NCI-H146 (cell line): ENCODE measurements at places on chromosomes 3 and 15.

DNA sequence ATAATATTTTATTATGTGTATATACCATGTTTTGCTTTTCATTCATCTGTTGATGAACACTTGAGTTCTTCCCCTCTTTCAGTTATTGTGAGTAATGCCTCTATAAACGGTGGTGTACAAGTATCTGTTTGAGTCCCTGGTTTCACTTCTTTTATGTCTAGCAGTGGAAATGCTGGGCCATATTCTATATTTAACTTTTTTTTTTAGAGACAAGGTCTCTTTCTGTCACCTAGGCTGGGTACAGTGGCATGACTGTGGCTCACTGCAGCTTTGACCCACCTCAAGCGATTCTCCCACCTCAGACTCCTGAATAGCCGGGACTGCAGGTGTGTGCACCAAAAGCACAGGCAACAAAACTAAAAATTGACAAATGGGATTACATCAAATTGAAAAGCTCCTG is 19.9 kb downstream of the GOLM2 start:
- no peak for DNase-seq

GRCh38 chr3:172698631-172699030 is 12.2 kb downstream of the NCEH1 start:
- no peak for DNase-seq

- peak; percentile 1 for DNase-seq
These were observed 203.6 kb upstream of the MDFIC2 start for GRCh38 chr3:70516076-70516475.

DNA sequence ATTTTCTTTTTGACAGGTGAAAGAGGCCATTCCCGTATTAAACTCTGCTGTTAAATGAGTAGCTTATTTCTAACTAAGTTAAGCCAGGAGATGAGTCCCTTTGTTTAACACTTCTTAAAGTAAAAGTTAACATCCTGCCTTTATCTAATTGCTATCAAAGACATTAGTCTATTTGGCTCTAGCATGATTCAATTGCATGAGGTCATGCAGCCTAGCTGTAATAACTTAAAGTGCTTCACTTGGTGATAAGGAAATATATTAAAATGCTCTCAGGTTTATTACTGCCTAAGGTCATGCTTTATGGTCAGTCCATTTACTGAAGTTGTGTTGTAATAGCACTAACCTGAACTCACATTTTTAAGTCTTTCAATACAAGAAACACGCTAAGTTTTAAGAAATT is 82.3 kb upstream of the MLF1 start:
- DNase-seq = no peak

DNA sequence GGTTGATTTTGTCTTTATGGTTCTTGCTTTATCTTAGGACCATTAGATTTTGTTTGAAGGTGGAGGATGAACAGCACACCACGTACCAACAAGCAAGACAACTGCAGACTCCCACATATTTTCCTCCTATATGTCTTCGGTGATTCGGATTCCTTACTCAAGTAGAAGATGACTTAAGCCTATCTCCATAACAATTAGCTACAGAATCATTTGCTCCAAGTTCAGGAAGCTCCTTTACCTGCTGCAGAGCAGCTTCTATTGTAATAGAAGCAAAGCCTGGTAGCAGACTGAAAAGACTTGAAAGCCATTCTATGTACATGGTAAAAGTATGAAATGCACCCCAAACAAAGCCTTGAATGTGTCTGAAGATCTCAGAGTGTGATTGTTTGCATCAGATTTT is 229.0 kb downstream of the SOX2 start:
- peak; percentile 68 for DNase-seq

DNA sequence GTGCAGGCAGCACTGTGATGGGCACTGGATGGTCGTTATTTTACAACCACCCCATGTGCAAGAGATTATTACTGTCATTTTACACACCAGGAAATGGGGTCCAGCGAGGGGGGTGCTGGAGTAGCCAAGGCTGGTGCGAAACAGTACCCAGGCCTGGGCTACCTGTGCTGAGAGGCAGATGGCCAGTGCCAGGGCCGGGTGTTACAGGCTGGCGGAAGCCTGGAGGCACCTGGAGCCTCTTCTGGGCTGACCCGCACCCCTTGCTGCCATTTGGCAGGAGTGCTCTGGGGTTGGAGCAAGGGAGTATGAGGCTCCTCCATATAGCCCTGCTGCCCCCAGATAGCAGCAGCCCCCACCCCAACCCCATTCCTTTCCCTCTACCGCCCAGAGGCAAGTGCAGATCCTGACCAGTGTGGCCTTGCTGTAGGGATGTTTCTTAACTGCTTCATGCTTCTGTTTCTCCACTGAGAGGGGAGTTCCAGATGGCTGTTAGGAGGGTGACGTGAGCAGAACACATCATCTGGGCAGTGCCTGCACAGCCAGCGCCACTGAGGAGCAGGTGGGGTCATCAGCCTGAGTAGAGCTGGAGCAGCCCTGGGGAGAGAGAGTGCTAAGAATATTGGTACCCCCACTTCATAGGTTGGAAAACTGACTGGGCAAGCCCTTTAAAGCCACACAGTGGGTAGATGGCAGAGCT is 15.3 kb downstream of the SNX33 start:
- DNase-seq = no peak

GRCh38 chr3:33054100-33055092 is 42.5 kb downstream of the GLB1 start:
- DNase-seq = peak; percentile 6

GRCh38 chr3:104519068-104519467 is 847.6 kb upstream of the ALCAM start:
- no peak for DNase-seq

DNA sequence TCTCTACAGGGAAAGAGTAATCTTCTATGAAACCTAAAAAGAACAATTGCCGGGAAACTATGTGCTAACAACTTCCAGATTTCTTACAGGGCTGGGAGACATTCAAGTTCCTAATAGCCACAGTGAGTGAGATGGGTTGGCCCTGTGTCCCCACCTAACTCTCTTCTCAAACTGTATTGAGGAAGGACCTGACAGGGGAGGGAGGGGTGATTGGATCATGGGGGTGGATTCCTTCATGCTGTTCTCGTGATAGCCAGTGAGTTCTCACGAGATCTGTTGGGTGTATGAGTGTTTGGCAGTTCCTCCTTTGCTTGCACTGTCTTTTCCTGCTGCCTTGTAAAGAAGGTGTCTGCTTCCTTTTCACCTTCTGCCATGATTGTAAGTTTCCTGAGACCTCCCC is 958.7 kb downstream of the AGBL1 start:
- DNase-seq = no peak

GRCh38 chr15:65530318-65531111 is at the start of gene HACD3:
TSS of gene HACD3 (plus strand) at chr15:65530463. CDS start at chr15:65530632, 169 bp downstream.
- DNase-seq = peak; percentile 82

DNA sequence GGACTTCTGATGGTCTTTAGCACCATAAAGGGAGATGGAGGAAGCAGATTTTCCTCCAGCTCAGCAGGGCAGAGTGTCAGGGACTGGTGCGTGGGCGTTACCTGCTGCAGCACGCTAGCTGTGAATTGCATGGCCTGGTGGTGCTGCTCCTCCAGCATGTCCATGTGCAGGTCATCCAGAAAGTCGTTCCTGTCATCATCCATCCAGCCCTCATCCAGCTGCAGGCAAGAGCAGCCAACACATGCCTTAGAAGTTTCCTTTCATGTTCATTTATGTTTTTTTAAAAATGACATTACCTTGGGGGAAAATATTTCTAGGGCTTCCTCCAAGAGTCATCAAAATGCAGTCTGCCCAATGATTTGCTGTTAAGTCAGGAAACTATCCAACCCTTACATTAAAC is 239.2 kb downstream of the PDZRN3 start:
- no peak for DNase-seq

DNA sequence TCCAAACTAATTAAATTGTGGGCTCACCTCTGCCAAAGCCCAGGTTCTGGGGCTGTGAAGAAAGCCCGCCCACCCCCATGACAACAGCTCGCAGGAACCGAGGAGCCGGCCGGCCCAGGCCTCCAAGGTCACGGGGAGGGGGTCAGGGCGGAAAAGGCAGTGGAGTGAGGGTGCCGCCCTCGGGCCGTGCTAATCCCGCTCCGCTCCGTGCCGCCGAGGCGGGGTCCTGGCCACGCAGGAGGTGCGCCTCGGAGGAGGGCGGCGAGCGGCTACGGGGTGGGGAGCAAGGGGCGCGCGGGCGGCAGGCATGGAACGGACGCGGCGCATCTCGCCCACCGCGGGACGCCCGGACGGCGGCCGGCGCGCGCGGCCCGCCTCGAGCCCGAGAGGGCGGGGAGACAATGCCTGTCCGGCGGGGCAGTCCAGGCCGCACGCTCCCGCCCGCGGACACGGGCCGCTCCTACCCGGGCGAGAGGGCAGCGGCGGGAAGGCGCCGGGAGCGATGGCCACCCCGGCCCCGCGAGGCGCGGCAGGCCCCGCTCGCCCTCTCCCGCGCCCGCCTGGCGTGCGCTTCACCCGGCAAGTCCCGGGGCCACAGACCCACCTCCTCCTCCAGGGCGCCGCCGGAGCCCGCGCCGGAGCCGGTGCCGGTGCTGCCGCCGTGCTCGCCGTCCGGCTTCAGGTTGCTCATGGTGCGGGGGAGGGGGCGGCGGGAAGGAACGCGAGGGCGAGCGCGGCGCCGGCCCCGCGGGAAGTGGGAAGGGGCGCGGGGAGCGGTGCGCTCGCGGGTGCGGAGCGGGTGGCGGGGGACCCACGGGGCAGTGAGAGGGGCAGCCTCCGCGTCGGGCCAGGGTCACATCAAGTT is 528 bp downstream of the RBPMS2 start:
- peak; percentile 4 for DNase-seq

GRCh38 chr15:33460166-33460805 is 149.5 kb downstream of the RYR3 start:
- no peak for DNase-seq

DNA sequence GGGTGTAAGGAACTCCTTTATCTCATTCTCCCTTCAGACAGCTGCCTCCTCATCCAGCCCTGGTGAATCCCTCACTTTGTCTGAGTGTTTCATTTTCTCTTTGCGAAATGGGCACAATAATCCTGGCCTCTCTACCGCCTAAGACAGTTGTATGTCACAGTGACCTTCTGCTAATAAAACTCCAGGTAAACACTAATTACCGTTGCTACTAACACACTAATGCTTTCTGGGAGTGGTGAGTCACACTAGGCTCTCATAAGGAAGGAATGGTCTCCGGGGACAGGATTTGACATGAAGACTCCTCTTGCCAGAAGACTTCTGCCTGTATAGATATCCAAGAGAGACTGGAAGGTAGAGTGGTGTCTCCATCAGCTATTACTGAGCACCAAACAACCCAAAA is 71.7 kb upstream of the SNRK start:
- DNase-seq = no peak

- DNase-seq = no peak
These were observed 75.0 kb upstream of the MBNL1 start for GRCh38 chr3:152193673-152194267.

- DNase-seq = no peak
These were observed 236.1 kb downstream of the ROBO1 start for GRCh38 chr3:79531566-79532295.

- DNase-seq = no peak
These were observed 254.5 kb upstream of the RORA start for GRCh38 chr15:61483599-61483998.

DNA sequence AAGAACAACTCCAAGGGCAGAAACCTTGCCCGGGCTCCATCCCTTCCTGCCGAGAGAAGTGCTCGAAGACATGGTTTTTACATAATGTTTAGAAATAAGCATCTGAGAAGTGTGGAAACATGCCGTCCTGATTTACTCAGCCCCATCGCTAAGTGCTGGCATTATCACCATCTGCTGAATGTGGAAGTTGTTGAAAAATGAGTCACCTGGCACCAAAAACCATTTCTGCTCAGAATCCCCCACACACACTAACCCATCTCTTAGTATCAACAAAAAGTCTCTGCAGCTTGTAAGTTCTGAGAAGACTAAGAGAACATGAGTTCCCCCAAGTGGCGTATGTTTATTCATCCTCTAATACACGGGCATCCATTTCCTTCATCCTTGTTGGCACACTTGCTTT is 51.0 kb upstream of the ARL8B start:
- DNase-seq = no peak

GRCh38 chr15:99449514-99449913 is 116.3 kb upstream of the MEF2A start:
- no peak for DNase-seq

DNA sequence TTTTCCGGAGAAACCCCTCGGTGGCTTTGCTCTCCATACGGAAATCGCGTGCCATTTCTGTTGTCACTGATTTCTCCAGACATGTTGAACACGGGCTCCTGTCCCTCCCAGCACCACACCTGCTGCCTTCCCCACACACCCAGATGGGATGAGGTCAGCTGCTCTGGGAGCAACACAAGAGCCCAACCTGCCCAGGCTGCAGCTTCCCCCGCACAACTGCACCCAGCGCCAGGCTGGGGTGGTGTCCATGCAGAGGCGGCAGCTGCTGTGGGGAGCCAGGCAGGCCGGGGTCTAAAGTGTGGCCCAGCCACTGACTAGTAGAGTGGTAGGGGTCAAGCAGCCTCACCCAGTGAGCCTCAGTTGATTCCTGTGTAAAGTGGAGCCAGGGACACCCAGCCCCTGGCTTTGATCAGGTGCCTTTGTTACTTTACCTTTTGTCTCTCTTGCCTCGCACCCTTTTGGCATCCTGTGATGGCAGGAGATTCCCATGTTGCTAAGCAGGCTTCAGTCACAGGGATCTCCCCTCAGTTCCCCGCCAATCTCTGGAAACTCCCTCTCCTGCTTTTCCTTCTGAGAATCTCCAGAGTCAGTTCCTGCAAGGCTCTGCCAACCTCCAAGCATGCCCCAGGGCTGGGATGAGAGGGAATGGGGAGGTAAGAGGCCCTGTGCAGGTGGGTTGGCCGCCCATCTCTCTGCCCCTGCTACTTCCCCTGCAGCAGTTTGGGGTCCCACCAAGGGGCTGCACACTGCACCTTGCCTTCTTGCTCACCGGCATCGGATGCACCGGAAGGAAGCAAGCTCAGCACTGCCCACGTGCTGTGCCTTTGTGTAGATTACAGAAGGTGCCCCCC is 91.8 kb upstream of the ALDH1A3 start:
- no peak for DNase-seq

DNA sequence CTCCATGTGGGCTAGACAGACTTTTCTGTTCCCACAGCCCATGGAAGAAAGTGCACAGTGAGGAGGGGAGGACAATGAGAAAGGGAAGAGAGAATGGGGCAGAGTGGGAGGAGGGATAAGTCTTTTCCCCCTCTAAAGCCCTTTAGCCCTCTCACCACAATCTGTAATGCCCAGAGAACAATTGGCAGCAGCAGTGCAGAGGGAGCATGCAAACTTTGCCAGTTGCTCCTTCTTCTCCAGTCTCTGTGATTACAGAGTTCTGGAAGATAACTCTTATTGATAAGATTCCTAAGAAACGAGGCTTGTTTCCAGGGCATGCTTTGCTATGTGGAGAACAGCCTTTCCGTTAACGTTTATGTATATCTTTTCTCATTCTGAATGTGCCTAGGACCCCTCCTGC is 50.0 kb upstream of the FMN1 start:
- no peak for DNase-seq

DNA sequence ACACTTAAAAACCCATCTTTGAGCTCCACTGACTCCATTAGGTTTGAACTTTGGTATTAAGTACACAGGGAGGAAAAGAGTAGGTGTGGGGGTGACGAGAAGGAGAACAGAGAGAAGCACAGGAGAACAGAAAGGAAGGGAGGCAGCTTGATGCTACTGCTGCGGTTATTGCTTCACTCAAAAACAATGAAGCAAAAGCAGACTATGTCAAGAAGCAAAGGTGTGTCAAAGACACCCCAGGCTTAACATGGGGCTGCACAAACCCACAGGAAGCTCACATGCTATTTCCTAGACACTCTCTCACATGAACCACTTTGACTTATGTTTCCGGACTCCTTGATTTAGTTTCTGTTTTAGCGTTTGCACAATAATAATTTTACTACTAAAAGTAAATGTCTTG is 961.0 kb upstream of the CFAP20DC start:
- DNase-seq = no peak

GRCh38 chr3:49805367-49805782 is 2.3 kb downstream of the INKA1 start:
- no peak for DNase-seq
